Right renal cortex interstitium (tissue), 3 donors: ENCODE measurements at places on chromosomes 7 and 10. TPM values are rescaled to one million over a fixed set of nuclear protein-coding genes. Genes with fewer than 3 reads are reported as not detected.

SLC26A5 gene
- polyA plus RNA-seq, result not detected

UBE2H gene
- 128 TPM for polyA plus RNA-seq

H2BK1 gene
- not detected for polyA plus RNA-seq

SMKR1 gene
- polyA plus RNA-seq, result 2.9 TPM

CDH23 gene
- polyA plus RNA-seq, result 0.96 TPM

SLC26A4 gene
- polyA plus RNA-seq, result 3.5 TPM

AKR1C2 gene
- polyA plus RNA-seq, result 7.9 TPM

KAT6B gene
- polyA plus RNA-seq, result 43.6 TPM

CXCL12 gene
- polyA plus RNA-seq, result 446 TPM

PDE1C gene
- polyA plus RNA-seq, result 4.4 TPM

URGCP gene
- polyA plus RNA-seq, result 30.0 TPM

IQUB gene
- 6.2 TPM for polyA plus RNA-seq

CTTNBP2 gene
- 28.7 TPM for polyA plus RNA-seq

PRF1 gene
- polyA plus RNA-seq, result 0.72 TPM

ZNF853 gene
- 15.0 TPM for polyA plus RNA-seq

EPO gene
- polyA plus RNA-seq, result 0.10 TPM

CALML3 gene
- polyA plus RNA-seq, result not detected

BLOC1S2 gene
- 38.7 TPM for polyA plus RNA-seq

HACD1 gene
- 11.2 TPM for polyA plus RNA-seq

ZNF862 gene
- polyA plus RNA-seq, result 17.5 TPM

GOLGA7B gene
- 0.51 TPM for polyA plus RNA-seq

CUZD1 gene
- polyA plus RNA-seq, result 1.6 TPM

ENTPD1 gene
- polyA plus RNA-seq, result 22.2 TPM
